Ureter (tissue), 1 donor: ENCODE measurements at places on chromosomes 16 and 17. TPM values are rescaled to one million over a fixed set of nuclear protein-coding genes. Genes with fewer than 3 reads are reported as not detected.

GRCh38 chr16:83301971-83302370 lies 505.8 kb upstream of the HSBP1 start:
- DNase-seq: no peak

DNA sequence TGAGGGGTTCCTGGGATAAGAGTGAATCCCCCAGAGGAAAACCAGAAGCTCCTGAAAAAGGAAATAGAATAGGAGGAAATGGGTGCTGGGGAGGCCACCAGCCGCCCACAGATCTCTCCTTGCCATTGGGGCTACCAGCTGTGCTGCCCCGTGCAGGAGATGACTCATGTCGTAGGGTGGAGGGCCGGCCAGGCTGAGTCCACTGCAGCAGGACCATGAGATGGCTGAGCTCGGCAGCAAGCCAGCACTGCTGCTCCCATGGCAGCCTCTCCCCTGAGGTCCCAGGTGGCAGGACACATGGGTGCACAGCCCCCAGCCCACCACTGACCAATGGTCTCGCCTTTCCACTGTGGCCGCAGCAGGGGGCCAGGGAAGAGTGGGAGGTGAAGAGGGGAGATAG lies 95.5 kb downstream of the GNAO1 start:
- DNase-seq: no peak

- DNase-seq: no peak
These were observed 4.5 kb upstream of the GALK1 start for GRCh38 chr17:75769536-75769935.

DNA sequence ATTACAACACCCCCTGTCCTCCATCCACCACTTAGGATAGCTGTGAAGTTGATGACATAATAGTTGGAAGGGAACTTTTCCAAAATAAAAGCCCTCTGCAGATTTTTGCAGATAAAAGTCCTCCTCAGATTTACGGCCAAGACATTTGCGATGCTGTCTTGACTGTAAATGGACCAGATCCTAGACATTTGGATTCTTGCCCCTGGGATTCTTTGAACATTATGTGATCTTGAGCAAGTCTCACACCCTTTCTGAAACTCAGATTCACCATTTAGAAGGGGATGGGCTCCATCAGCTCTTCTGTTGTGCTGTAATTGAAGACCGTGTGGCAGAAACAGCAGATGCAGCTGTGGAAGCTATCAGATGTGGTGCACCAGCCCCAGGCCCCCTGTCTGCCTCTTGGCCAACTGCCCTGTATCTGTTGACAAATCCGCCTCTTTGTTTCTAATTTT lies 153.9 kb upstream of the CACNG3 start:
- no peak for DNase-seq

DNA sequence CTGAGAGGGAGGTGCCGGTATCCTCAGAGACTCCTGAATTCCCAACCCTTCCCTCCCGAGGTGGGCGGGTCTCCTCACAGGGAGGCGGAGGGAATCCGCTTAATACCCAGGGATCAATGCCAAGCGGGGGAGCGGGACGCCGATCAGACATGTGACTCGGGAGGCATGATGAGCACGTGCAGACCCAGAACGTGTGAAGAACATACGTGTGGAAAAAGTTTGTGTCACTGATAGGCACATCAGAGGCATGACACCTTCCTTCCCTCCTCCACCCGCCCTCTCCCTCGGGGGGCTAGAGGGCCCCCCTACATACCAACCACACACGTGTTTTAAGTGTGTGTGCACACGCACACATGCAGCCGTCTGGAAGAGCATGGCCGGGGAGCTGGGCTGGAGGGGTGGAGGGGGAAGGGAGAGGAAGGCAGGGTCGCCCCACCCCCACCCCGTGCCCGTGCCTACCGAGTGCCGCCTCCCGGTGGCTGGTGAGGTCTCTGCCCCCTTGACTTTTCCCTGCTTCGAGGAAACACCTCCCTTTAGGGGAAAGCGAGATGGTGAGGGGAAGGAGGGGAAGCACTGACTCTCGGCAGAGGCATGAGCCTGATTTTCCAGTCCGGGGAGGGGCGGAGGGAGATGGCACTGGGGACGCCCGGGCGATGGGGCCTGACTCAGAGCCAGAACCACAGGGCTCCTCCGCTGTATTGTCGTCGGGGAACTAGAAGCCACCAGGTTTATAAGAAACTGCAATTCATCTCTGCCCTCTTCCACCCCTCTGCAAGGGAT lies 12.1 kb upstream of the TBX21 start:
- no peak for DNase-seq

GRCh38 chr16:66614161-66614802 lies 9.8 kb downstream of the CMTM3 start:
- DNase-seq: no peak

Gene TBX4
- not detected for total RNA-seq

Gene IKZF3
- 24.3 TPM for total RNA-seq

Gene TBC1D3K
- total RNA-seq: not detected

Gene MRPL38
- total RNA-seq: 101 TPM
